ENCODE measurements at places on chromosomes 12 and 14.

GRCh38 chr12:14225064-14225463 is 140.4 kb upstream of the ATF7IP start:
- DNase-seq, result no peak

GRCh38 chr12:113397497-113398197 is 6.0 kb downstream of the SDS start:
- no peak for DNase-seq

DNA sequence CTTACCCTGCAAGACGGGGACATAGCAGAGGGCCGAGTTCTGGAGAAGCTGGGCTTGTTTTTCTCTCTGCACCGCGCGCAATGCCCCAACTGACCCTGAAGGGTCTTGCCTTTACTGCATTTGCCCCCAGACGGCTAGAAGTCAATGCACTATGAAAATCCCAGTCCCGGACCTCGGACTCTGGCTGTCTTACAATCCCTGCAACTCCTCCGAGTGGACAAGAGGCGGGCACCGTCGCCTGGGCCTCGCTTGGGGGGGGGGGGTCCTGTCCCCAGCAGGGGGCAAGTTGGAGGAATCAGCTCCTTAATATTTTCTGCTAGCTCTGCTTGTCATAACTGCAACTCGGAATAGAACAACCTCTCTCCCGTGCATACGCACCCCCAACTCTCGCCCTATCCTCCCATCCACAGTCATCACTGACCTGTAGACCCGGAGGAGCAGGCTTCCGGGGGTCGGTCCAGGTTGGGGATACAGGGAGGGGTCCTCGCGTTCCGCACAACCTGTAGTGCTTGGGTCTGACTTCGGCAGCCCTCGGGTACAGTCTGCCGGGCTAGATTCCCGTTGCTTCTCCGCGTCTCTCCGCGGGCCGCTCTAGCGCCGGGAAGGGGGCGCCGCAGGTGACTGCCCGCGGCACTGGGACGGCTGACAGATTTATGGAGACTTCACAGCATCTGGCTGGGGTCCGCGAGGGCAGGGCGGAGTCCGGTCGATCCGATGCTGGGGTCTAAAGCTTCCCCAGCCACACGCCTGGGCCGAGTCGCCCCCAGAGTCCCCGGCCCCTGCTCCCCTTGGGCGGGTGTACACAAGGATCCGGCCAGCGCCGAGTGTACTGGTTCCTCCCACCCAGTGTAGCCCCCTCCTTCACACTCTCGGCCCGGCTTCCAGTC is 3.3 kb upstream of the PAX9 start:
- DNase-seq, result no peak

DNA sequence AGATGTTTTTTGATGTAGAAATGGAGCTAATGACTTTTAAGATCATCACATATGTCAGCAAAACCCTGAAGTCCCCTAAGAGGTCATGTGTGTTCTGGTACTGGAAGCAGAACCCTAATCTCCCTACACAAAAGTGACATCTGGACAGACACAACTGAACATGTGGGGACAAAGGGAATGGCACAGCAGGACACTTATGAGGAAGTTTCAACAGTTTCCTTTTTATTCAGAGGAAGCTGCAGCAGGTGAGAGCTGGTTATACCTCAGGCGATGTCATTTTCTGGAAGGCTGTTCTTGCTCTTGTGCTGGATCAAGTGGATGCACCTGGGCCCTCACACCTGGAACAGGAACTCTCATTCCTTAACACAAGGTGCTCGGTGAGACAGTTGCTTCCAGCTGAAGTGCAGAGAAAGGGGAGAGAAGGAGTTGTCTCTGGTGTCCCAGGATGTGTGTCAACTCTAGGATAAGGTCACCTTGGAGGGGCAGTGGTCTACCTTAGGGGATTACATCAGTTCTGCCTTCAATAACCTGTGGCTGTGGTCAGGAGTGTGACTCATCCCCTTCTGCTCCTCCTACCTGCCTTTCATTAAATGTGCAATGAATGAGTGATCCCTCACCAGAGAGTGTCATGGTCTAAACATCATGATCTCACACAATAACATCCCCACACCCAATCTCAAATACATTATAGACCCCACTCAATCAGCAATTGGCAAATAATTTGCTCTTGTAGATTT is 463.4 kb downstream of the TMEM121 start:
- no peak for DNase-seq

- DNase-seq, result no peak
Observed at GRCh38 chr14:20591235-20591634, at the start of gene RNASE12. Gene RNASE12 (minus strand): TSS chr14:20591376. CDS start chr14:20590723, 653 bp downstream.

- DNase-seq, result no peak
Observed at GRCh38 chr12:89576572-89577220, 50.8 kb upstream of the POC1B start.

- no peak for DNase-seq
Observed at GRCh38 chr12:109560867-109561710, 12.2 kb downstream of the MMAB start.

DNA sequence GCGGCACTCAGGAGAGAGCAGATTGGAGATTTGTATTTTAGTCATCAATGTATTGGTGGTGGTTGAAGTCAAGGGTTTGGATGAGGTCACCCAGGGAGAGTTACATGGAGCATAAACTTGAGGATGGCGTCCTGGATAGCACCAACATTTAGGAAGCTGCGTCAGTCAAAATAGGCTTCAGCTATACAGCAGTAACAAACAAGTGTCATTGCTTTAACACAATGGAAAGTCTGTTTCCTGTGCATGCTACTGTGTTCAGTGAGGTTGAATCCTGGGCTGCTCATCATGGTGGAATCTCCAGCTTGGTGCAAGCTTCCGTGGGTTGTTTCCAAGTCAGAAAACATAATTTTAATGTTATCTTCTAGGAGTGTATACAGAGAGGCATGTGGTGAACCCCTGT is 180.4 kb downstream of the CFAP54 start:
- no peak for DNase-seq

DNA sequence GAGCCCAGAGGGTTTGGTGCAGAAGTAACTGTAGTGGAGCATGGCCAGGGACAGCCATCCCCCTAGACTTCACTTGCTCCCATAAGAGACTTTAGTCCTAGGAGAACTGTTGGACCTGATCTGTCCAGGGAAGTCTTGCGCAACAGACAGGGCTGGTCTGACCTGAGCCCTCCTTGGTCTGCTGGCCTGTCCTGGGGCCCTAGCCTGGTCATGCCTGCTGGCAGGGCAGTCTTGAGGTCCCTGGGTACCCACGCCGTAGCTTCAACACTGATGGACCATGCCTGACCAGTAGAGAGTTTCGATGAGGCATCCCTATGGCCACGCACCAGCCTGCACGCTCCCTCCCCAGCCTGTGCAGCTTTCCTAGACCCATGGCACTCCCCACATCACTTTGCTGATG is 305.7 kb downstream of the GPHN start:
- no peak for DNase-seq

DNA sequence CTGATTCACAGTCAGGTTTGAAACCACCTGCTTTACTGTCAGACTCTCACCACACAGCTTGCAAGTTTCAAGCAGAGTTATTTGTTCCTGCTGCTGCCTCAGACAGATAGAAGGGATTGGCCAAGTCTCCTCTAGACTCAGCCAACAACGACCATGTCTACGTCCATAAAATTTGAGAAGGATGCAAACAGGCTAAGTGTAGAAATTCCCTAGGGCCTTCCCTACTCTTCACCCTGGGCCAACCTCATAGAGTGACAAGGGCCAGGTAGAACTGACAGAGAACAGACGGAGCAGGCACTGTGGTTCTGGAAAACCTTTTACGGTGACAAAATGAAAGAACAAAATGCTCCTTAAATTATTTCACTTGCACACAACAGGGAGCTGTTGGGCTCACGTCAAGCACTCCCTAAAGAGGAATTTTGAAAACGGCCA is 39.5 kb downstream of the CLIP1 start:
- DNase-seq, result no peak

- no peak for DNase-seq
Observed at GRCh38 chr14:87975636-87976035, 17.3 kb downstream of the GALC start.

- DNase-seq, result no peak
Observed at GRCh38 chr12:55039395-55040354, 19.9 kb downstream of the NEUROD4 start.

- DNase-seq, result no peak
Observed at GRCh38 chr12:131353826-131354225, 357.1 kb upstream of the SFSWAP start.

DNA sequence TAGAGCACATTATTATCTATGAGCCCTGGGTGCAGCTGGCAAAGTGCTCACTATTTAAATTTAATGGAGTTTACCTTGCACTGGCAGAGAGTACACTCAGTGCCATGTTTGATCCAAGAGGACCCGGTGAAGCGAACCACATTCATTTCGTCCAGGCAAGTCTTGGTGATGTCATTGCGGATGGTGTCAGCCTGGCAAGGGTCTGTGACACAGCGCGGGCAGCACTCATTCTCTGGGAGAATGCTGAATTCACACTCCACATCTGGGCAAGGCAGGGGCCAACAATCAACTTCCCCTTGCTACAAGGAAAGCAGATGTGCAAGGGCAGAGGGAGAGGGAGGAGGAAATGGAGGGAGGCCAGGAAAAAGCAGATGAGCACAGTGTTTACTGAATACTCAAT is 356.2 kb downstream of the NELL2 start:
- no peak for DNase-seq

DNA sequence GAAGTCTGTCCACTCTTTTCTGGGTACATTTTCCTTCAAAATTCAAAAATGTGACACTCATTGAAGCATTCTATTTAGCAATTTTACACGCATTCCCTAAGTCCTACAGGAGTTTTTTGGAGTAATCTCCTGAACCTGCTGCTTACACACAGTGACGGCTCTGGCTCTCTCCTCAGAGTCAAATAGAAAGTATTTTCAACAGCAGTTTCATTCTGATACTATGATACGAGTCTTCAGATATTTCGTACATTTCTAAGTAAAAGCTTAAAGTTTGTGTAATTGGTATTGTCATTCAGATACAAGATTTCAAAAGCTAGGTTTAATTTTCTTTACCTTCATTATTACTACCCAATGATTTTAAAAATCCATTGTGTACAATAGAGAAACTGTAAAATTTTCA is 36.4 kb downstream of the PIWIL1 start:
- no peak for DNase-seq

GRCh38 chr12:19248929-19249602 is 119.5 kb downstream of the PLEKHA5 start:
- DNase-seq, result no peak

GRCh38 chr12:50101663-50102062 is 2.1 kb upstream of the GPD1 start:
- no peak for DNase-seq

GRCh38 chr14:21317398-21317797 is 37.5 kb downstream of the RPGRIP1 start:
- DNase-seq, result no peak

GRCh38 chr14:20680843-20681347 is 3.5 kb upstream of the RNASE4 start:
- DNase-seq, result peak; percentile 44

DNA sequence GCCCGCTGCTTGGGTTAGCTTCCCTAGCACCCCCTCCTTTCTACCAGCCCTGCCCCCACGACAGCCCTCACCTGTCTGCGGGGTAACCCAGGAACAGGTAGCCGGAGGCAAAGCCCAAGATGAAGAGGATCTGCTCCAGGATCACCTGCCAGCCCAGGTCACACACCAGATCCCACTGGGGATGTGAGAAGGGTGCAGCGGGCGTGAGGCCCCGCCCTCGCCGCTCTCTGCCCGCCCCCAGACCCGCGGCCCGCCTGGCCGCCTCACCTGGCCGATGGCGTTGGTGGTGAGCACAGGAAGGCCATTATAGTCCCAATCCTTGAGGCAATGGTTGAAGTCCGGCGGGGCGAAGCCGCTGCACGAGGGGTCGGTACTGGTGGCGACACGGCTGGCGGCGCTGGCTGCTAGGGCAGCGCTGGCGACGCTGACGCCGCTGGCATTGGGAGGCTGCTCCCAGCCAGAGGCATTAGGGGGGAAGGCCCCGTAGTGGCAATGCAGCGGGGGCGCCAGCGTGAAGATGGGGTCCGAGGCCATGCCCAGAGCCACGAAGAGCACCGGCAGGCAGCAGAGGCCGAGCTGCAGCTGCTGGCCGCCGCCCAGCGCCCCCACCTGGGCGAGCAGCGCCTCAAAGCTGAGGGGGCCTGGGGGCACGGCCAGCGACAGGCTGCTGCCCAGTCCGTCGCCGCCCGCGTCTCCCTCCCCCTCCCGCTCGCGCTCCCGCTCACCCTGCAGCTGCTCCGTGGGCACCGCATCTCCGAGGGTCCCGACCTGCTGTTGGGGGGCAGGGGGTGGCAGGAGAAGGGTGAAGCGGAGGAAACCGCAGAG is 794 bp downstream of the SLC22A17 start:
- DNase-seq, result no peak

GRCh38 chr14:91753501-91754128 is 21.7 kb upstream of the CATSPERB start:
- DNase-seq, result no peak

DNA sequence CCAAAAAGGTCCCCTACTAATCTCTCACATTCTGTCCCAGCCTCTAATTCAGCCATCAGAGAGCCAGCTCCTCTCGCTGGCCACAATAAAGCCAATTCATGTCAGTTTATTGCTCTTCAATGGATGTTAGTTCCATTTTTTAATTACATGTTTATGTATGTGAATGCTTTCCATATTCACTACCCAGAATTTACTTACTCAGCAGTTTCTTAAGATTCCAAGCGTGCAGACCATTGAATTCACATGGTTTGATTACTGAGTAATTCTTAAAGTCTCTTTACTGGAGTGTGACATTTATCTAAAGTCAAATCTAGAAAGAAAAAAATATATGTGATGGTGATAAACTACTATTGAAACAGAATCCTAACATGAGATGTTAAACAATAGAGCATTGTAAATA is 102.2 kb downstream of the LLPH start:
- DNase-seq, result no peak

DNA sequence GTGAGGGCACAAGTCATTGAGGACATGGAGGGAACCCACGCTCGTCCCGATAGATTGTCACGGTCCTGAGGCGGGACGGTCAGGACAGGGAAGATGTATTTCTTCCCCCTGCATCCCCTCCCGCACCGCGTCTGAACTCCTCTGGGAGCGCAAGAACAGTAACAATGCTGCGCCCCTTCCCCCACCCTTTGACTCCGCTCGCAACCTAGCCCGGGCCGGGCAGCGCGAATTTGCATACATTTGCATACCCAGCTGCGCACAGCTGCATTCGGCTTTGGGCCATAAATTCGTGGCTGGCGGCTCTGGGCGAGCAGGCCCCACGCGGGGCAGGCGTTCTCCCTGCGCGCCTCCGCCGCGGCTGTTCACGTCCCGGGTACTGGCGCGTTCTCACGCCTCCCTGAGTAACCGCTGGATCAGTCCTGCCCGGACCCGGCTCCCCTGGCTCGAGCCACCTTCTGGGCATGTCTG is 29.0 kb upstream of the SMUG1 start:
- DNase-seq, result no peak

DNA sequence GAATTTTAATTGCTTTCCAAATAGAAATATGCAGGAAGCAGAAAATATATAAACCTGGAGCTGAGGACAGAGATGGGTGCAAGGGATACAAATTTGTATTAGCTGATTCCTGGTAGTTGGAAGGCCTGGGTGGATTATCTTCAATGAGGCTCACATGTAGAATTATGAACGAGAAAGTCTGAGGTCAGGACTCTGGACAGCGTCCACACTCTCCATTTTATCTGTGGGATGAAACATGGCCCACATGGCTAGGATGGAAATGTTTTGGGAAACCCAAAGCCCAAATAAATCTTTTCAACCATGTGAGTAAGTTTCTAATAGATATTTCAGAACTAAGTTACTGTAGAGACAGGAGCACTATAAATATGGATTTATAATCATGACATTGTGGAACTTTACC is 256.1 kb downstream of the APAF1 start:
- DNase-seq, result no peak

- no peak for DNase-seq
Observed at GRCh38 chr12:92434607-92435025, 268.2 kb upstream of the PLEKHG7 start.

- DNase-seq, result no peak
Observed at GRCh38 chr14:61219673-61220072, 61.5 kb downstream of the TMEM30B start.
